ENCODE measurements at places on chromosomes 7 and 10. TPM values are rescaled to one million over a fixed set of nuclear protein-coding genes. Genes with fewer than 3 reads are reported as not detected.

Gene RSPH10B
- not detected for total RNA-seq

Gene HTRA1
- 99.0 TPM for total RNA-seq

Gene PTN
- total RNA-seq = 0.49 TPM

Gene OR2A1
- total RNA-seq = not detected

Gene PRSS2
- not detected for total RNA-seq

Gene ASAH2B
- total RNA-seq = 2.5 TPM

Gene ZNF277
- total RNA-seq = 20.9 TPM

Gene GIMAP5
- total RNA-seq = 7.2 TPM

Gene CPEB3
- 11.0 TPM for total RNA-seq

- no peaks in the 10 kb centered on the region for H3K36me3 ChIP-seq
- H3K27ac ChIP-seq = no peak overlapping the region
- H3K4me1 ChIP-seq = no peaks in the 10 kb centered on the region
- no peak overlapping the region for H3K4me3 ChIP-seq
- DNase-seq = no peak
Observed at GRCh38 chr10:83539528-83540308, 599.6 kb upstream of the GHITM start.

DNA sequence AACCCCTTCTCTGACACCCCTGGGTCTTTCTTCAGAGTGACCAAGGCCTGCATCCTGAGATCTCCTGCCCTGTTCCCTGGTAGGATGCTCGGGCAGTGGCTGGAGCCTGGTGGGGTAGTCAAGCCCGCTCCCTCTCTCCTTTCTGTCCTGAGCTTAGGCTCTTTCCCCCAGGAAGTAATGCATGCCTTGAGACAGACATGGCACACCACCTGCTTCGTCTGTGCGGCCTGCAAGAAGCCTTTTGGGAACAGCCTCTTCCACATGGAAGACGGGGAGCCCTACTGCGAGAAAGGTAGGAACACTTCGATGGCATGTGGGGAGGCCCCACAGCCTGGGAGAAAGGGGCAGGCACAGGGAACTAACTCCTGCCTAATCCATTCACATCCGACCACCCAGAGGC lies 37.9 kb upstream of the BMPR1A start:
- H3K4me1 ChIP-seq = no peaks in the 10 kb centered on the region
- H3K4me3 ChIP-seq = no peak overlapping the region
- H3K27ac ChIP-seq = no peak overlapping the region
- no peaks in the 10 kb centered on the region for H3K36me3 ChIP-seq
- DNase-seq = no peak

GRCh38 chr10:120570418-120570817 lies 113.4 kb downstream of the PLPP4 start:
- H3K27me3 ChIP-seq = no peaks in the 10 kb centered on the region
- H3K36me3 ChIP-seq = no peaks in the 10 kb centered on the region
- no peaks in the 10 kb centered on the region for H3K4me1 ChIP-seq
- no peak overlapping the region for H3K27ac ChIP-seq
- no peak for DNase-seq
- no peak overlapping the region for H3K4me3 ChIP-seq

DNA sequence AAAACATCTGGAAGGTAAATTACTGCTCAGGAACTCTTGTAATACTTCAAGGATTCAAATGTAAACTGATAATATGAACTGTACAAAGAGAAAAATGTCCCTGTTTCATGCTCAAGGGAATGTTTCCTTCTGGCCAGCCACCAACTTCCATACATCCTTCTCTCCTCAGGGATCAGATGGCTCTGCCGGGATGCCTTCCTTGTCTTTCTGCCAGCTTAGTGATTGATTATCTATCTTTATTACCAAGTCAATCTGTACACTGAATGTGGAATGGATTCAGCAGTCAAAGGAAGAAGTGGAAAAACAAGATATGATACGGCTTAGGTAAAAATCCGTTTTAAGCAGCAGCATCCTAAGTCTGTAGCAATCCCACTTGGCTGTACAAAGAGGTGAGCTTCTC lies 178.3 kb downstream of the PTN start:
- no peaks in the 10 kb centered on the region for H3K4me1 ChIP-seq
- no peak overlapping the region for H3K27ac ChIP-seq
- no peaks in the 10 kb centered on the region for H3K27me3 ChIP-seq

DNA sequence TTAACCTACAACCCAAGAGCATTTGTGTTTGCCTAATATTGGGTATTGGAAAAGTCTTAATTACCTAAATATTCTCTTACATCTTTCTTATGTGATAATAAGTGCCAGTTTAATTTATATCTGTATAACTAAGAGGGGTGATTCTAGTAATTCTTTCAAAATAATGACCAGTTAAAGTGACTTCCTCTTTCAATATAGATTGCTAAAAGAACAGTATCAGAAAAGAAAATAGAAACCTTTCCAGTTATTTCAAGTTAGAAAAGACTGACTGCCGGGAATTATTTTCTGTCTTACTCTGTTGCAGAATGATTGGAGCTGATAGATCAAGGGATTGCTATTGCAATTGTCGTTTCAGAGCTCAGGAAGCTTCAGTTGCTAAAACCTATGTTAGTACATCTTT lies 525.0 kb upstream of the SEMA3D start:
- H3K36me3 ChIP-seq = no peaks in the 10 kb centered on the region
- H3K27me3 ChIP-seq = no peaks in the 10 kb centered on the region
- no peak overlapping the region for H3K27ac ChIP-seq
- H3K4me3 ChIP-seq = no peak overlapping the region

- peak overlapping the region; percentile 42 for H3K27ac ChIP-seq
- no peaks in the 10 kb centered on the region for H3K4me1 ChIP-seq
- no peak overlapping the region for H3K4me3 ChIP-seq
- H3K27me3 ChIP-seq = no peaks in the 10 kb centered on the region
- peak; percentile 78 for DNase-seq
Observed at GRCh38 chr7:55965805-55966421, 1.5 kb downstream of the NIPSNAP2 start.

GRCh38 chr7:21134631-21135030 lies 293.3 kb upstream of the SP4 start:
- H3K4me3 ChIP-seq = no peak overlapping the region
- no peak overlapping the region for H3K27ac ChIP-seq
- DNase-seq = no peak

DNA sequence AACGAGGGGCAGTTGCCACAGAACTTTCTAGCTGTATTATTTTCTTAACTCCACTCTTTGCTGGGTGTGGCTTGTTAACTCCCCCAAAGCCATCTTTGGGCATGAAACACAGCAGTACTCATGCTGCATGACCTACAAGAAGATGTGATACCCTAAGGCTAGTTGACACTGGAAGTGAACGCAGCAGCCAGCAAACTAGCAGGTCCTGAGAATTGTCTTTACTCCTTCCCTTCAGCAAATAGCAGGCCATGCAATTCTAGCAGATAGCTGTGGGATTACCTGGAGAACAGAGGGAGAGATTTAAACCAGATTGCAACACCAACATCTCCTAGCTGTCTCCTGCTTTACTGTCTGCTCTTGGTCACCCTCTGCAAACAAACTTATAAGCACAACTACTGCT lies 688.0 kb upstream of the ZWINT start:
- DNase-seq = no peak
- no peak overlapping the region for H3K27ac ChIP-seq
- no peaks in the 10 kb centered on the region for H3K4me1 ChIP-seq
- no peak overlapping the region for H3K4me3 ChIP-seq
- H3K36me3 ChIP-seq = no peaks in the 10 kb centered on the region
- no peaks in the 10 kb centered on the region for H3K27me3 ChIP-seq

DNA sequence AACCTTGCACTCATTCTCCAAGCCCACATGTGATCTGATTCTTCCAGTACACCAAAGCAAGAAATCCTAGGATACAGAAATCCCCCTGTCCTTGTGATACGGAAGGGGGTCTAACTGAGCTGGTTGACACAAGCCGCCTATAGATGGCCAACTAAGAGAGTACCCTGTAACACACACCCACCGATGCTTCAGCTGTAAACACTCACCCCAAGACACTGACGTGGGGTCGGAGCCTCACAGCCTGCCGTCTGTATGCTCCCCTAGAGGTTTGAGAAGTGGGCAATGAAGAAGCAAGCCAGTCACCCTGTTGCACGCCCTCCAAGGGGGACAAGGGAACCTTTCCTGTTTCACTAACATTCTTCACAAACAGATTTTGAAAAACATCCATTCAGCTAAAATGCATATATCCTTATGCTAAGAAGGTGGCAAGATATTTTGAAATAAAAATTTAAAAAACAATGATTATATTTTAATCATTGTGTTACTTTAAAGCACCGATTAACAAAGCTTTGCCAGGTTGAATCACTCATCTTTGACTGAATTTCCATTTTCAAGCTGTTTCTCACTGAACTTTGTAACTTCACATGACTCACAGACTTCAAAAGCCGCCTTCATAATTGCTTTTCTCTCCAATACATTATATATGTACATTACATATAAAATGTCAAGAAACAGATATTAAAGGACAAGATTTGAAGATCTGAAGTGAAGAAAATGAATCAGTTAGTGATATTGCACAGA lies 329.3 kb downstream of the ARL4A start:
- DNase-seq = no peak
- no peaks in the 10 kb centered on the region for H3K36me3 ChIP-seq
- H3K27me3 ChIP-seq = no peaks in the 10 kb centered on the region
- no peaks in the 10 kb centered on the region for H3K4me1 ChIP-seq
- no peak overlapping the region for H3K4me3 ChIP-seq
- no peak overlapping the region for H3K27ac ChIP-seq

- no peaks in the 10 kb centered on the region for H3K4me1 ChIP-seq
- no peak overlapping the region for H3K27ac ChIP-seq
- no peaks in the 10 kb centered on the region for H3K27me3 ChIP-seq
- no peak for DNase-seq
- H3K4me3 ChIP-seq = no peak overlapping the region
Observed at GRCh38 chr7:158082761-158083160, 504.9 kb downstream of the PTPRN2 start.

- H3K4me3 ChIP-seq = no peak overlapping the region
- DNase-seq = no peak
- no peaks in the 10 kb centered on the region for H3K27me3 ChIP-seq
- no peaks in the 10 kb centered on the region for H3K4me1 ChIP-seq
- no peak overlapping the region for H3K27ac ChIP-seq
Observed at GRCh38 chr10:34633374-34633773, 181.7 kb downstream of the PARD3 start.

GRCh38 chr10:6045314-6045848 lies 16.8 kb downstream of the IL2RA start:
- no peaks in the 10 kb centered on the region for H3K27me3 ChIP-seq
- no peak overlapping the region for H3K4me3 ChIP-seq
- H3K27ac ChIP-seq = no peak overlapping the region
- H3K36me3 ChIP-seq = no peaks in the 10 kb centered on the region
- DNase-seq = no peak

DNA sequence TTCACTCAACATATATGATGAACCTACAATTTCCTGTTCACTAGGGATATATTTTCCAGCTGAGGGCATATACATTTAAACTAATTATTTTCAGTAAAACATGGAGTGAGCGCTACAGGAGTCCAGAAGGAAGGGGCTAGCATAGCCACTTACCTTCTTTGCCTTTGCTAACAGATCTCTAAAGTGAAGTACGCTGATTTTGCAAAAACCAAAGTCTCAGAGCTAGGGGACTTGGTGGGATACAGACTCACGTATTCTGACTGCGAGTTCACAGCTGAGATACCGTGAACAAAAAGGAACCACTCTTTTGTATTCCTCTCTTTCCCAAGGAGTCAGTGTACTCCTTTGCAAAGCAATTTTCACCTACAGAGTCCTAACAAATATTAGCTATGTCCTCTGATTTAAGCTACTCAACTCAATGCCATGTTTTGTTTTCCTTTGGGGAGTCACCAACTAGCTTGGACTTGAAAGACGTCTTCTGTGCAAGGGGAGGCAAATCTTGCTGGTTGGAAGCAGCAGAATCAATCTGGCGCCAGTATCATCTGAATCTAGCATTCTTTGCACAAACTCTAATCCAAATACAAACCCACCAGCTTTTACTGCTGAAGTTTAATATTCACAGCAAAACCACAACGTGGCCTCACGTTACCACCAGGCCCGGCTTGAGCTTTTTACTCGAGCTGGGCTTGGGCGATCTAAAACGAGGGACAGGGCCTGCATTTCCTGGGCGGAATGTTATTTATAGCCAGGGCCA lies 657 bp downstream of the CDNF start:
- H3K4me1 ChIP-seq = peaks cover 10% of the 10 kb centered on the region
- no peaks in the 10 kb centered on the region for H3K27me3 ChIP-seq
- H3K27ac ChIP-seq = peak overlapping the region; percentile 96
- peak overlapping the region; percentile 97 for H3K4me3 ChIP-seq

DNA sequence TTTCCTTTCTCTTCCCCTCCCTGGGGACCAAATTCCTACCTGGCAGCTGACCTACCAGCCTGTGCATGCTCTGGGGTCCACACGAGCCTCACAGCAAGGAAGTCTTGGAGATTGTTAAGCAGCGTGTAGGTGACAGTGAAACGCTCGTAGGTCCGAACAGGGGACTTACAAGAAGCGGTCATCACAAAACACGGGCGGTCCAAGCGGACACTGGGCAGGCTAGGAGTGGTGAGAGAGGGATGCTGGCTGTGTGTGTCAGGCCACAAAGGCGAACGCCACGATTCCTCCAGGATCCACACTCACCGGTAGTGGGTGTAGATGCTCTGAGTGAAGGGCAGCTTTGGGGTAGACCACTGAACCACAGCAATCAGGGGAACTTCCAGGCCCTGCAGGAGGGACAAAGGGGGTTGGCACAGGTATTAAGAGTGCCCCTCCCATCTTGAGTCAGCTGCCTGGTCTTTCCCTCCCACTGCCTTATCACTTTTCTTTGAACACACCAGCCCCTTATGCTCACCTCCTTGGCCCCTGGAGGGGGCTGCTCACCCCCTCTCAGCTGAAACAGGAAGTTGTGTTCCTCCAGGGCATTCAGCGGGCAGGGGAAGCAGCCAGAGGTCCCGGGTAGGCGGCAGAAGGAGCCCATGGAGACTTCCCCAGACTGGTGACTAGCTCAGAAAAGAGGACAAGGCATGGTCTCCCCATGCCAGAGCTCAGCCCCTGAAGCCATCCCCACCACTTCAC lies 2.0 kb downstream of the TRAPPC14 start:
- no peaks in the 10 kb centered on the region for H3K27me3 ChIP-seq
- DNase-seq = no peak
- no peak overlapping the region for H3K4me3 ChIP-seq
- H3K4me1 ChIP-seq = no peaks in the 10 kb centered on the region
- H3K36me3 ChIP-seq = peaks cover 5% of the 10 kb centered on the region

DNA sequence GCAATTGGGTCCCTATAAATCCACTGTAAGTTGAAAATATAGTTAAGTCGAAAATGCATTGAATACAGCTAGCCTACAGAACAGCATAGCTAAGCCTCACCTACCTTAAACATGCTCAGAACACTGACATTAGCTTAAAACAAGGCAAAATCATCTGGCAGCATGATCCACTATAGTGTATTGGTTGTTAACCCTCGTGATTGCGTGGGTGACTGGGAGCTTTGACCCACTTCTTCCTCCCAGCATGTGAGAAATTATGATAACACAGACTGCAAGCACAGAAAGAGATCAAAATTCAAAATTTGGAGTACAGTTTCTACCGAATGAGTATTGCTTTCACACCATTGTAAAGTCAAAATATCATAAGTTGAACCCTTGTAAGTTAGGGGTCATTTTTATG lies 22.3 kb downstream of the CNTNAP2 start:
- H3K4me1 ChIP-seq = no peaks in the 10 kb centered on the region
- no peak overlapping the region for H3K4me3 ChIP-seq
- H3K27ac ChIP-seq = no peak overlapping the region
- DNase-seq = no peak
- H3K36me3 ChIP-seq = no peaks in the 10 kb centered on the region
